ENCODE measurements at places on chromosomes 5 and 9.

DNA sequence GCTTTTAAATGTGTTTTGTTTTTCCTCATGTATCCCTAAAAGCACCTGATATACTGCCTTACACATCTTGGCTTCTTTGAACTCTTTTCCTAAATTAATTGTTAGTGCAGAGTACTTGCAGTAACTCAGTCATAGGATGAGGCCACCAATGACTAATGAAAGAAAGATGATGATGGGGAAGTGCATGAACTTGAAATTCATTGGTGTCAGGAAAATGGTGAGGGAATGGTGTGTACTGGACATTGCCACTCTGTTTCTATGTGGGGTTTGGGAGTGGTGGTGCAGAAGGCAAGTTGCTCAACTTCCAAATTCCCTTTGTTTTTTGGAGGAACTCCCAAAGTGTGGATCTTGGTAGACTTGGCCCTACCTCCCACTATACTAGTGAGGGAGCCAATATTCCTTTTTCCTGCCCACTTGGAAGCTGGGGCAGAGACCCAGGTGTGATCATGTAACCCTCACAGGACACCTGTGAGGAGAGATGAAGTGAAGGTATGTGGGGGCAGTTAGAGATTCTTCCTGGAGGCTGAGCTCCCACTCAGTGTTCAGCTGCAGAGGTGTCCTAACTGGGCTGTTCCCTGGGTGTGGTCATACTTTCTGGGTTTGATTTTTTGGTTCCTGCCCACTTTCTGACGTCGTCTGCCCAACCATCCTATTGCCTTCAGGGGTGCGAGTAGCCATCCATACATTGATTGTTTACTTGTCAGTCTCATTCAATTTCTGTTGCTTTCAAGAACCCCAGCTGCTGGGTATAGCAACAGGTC is 298.5 kb downstream of the MAST4 start:
- no peak for DNase-seq

GRCh38 chr9:126334721-126335621 is 8.3 kb downstream of the MVB12B start:
- DNase-seq = no peak

DNA sequence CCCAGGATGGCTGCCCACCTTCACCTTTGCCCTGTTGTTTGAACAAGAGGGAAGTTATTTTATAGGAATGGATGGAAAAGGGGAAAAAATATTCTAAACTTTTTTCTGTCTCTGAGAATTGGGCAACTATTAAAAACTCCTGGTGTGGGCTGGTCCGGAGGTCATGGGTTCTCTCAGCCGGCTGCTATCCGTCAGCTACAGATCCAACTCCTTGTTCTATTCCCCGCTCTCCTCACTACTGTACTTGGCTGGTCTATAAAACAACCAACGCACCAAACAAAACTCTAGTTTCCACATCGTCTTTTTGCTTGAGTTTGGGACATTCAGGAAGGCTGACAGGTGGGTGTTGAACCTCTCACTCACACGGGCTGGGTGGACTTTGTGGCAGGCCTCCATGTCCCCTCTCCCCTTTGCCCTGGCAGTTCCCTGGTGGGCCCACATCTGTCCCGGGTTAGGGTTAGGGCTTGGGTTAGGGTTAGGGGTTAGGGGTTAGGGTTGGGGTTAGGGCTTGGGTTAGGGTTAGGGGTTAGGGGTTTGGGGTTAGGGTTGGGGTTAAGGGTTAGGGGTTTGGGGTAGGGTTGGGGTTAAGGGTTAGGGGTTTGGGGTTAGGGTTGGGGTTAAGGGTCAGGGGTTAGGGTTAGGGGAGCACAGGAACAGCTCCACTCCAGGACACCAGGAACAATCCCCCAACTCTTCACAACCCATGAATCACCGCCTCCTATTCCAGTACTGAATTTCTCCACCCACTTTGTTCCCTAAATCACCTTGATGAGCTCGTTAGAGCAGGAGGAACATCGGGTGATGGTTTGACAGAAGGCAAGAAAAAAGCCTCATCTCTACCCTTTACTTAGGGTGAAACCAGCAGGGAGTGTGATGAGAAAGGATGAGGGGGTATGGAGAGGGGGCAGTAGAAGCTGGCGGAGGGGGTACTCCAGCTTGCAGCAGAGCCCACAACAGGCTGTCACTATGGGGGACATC is 302.1 kb upstream of the IRX4 start:
- DNase-seq = no peak

DNA sequence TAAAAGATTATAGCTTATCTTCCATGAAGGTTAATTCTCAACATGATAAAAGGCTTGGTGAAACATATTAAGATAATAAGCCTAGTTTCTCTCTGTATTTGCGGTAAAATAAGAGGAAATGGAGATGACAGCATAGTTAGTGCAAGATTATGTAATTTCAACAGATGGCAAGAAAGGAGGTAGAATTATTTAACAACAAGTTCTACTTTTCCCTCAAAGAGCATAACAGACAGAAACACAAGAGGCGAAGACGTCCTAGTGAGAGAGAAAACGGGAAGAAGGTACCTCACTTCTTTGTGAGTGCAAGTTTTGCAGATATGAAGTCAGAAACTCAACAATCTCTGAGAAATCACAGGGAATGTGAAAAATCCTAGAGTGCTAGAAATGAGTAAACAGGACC is 144.8 kb upstream of the ADCY2 start:
- DNase-seq = no peak

DNA sequence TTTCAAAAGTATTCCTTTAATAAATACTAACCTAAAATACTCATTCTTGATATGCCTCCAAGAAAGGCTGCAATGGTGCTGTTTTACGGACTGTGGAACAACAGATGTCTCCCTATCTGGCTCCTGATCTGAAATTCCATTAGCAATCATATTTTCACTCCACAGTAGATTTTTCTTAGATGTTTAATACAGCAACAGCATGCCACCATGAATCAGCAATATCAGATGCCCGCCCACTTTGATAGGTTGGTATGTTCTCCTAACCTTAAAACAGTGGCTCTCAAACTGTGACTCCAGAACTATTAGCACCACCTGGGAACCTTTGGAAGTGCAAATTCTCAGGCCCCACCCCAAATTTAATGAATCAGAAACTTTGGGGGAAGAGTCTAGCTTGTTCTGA is 110.2 kb downstream of the MLLT3 start:
- no peak for DNase-seq

- no peak for DNase-seq
Measured at GRCh38 chr5:138468966-138469539, 3.8 kb downstream of the EGR1 start.

GRCh38 chr9:113056191-113057106 is at the start of gene ZFP37:
Gene ZFP37 (minus strand): TSS chr9:113056724. CDS start chr9:113056688, 36 bp downstream.
- peak; percentile 94 for DNase-seq

GRCh38 chr5:82387001-82387818 is 109.1 kb upstream of the RPS23 start:
- no peak for DNase-seq

GRCh38 chr5:91245871-91246270 is 137.2 kb downstream of the ARRDC3 start:
- no peak for DNase-seq

DNA sequence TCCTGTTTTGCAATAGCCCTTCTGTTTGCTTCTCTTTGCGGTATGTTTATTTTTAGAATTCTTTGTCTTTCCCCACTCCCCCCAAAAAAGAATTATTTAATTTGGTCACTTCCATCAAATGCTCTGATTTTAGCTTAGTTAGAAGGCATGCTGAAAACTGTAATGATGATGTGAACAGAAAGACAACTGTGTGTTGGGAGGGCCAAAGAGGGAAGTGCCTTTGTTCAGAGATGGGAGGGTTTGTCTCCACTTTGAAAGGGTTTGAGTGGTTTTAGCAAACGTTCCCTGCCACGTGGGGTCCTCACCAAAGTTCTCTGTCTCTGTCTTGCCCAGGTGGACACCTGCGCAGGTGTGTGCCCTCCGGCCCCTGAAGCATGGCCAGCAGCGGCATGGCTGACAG is 41.9 kb downstream of the SYK start:
- DNase-seq = no peak

GRCh38 chr5:105828821-105829220 is 1841.9 kb downstream of the EFNA5 start:
- DNase-seq = no peak

GRCh38 chr5:87661784-87662566 is 249.2 kb upstream of the CCNH start:
- no peak for DNase-seq

- no peak for DNase-seq
Measured at GRCh38 chr5:68377733-68378132, 162.2 kb downstream of the PIK3R1 start.

GRCh38 chr9:108863891-108864290 is 1.8 kb downstream of the ACTL7A start:
- no peak for DNase-seq

- DNase-seq = no peak
Measured at GRCh38 chr5:137531266-137531665, 32.1 kb upstream of the SPOCK1 start.

All from pancreas (tissue), 10 donors.